ENCODE measurements at places on chromosomes 5 and 9.

DNA sequence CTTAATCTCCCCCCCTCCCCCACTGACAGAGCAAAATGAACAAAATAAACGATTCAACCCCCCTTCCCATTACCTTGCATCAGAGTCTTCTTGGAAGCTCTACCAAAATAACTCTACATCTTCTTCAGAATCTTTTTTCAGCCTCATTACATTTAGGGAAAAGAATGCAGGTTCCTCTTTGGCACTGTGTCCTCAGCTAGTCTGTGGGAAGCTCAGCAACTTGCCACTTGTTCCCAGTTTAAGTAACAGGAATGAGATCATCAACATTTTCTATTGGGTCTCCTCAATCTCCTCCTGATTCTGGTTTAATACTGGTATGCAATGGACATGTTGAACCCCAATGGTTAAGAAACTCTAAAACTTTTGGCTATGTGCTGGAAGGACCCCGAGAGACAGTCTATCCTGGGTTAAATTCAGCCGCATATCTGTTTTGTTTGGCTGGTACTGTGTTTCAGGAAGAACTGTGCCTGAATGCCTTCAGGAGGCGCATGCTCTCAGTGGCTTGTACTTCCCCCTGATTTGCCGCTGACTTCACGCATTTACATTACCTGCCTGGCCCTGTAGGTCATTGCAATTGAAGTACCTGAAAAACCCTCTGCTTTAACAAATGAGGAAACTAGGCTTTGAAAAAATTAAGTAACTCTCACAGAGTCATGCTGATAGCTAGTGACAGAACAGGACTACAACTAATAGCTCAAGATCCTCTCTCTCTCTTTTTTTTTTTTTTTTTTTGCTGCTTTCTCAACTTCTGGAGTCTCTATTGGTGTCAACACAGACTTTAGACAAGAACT, 78.1 kb upstream of the HMHB1 start:
- no peaks in the 10 kb centered on the region for H3K36me3 ChIP-seq
- no peak overlapping the region for H3K27ac ChIP-seq
- no peaks in the 10 kb centered on the region for H3K4me1 ChIP-seq
- H3K4me3 ChIP-seq: no peak overlapping the region

DNA sequence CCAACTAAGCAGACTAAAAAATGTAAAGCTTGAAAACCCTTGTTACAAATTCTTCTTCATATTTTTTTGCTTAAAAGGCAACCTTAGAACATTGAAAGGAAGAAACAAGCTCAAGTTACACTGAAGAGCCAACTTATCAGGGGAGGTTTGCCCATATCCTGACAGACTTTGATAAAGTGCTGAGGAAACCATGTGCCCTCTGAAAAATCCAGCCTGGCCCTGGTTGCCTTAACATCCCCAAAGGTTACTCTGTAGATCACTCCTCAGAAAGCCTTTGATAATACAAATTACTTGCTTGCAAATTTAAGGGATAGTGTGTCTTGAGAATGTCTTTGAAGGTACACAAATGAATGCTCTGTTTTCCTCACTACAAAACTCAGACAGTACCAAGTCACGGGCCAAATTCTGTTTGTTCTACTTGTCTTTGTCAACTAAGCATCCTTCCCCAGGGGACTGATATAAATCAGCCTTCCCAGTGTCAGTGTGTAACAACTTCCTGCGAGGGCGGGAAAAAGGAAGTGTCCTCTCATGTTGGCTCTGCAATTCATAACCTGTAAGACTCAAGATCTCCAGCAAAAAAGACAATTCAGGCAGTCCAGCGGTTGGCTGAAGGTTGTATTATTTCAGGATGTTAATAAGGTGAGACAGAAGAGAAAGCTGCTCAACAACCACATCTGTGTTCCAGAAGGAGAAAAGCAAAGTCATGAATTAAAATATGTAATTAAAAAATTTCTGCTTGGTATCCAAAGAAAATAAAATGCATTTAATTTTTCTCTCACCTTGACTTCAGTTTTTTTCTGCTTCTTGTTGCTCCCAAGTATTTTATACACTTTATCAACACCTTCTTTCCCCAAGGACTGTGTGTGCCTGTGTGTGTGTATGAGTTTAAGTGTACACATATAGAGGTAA, 199.9 kb downstream of the PIK3R1 start:
- no peaks in the 10 kb centered on the region for H3K4me1 ChIP-seq
- H3K27ac ChIP-seq: no peak overlapping the region
- no peak for DNase-seq
- H3K36me3 ChIP-seq: no peaks in the 10 kb centered on the region
- no peaks in the 10 kb centered on the region for H3K27me3 ChIP-seq

DNA sequence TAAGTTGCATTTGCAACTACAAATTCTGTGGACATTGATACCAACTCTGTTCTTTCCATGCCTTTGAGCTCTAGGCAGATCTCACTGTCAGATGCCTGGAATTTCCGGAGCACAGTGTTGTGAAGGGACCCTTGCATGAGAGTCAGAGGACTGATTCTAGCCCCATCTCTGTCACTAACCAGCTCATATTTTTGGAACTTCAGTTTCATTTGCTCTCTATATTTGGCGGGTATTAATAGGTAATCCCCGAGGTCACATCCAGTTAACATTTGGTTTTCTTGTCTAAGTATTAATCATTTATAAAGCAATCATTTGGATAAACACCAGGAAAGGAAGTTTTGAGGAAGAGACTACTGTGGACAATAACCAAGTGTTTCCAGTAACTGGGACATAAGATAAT, 115.7 kb downstream of the MAN2A1 start:
- peaks cover 7% of the 10 kb centered on the region for H3K36me3 ChIP-seq
- no peak for DNase-seq
- no peaks in the 10 kb centered on the region for H3K4me1 ChIP-seq
- no peak overlapping the region for H3K27ac ChIP-seq
- no peaks in the 10 kb centered on the region for H3K27me3 ChIP-seq
- H3K4me3 ChIP-seq: no peak overlapping the region

DNA sequence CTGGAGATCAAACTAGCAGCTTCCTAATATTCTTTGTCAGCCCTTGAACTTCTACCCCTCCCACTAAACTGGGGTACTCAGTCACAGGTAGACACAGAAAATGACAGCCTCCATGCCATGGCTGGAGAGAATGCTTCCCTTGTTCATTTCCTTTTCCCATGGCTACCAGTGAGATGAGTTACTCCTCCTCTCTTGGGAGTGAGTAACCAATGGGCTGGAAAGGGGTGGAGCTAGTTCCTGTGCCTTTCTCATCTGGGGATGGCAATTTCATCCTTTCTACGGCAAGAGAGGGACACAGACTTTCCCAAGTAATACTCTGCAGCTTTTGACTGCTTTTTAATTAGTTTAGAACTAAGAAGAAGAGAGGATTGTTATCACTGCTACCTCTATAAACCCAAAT, 1045.6 kb upstream of the WWC1 start:
- no peak overlapping the region for H3K27ac ChIP-seq
- H3K27me3 ChIP-seq: no peaks in the 10 kb centered on the region
- no peaks in the 10 kb centered on the region for H3K4me1 ChIP-seq
- H3K4me3 ChIP-seq: no peak overlapping the region

DNA sequence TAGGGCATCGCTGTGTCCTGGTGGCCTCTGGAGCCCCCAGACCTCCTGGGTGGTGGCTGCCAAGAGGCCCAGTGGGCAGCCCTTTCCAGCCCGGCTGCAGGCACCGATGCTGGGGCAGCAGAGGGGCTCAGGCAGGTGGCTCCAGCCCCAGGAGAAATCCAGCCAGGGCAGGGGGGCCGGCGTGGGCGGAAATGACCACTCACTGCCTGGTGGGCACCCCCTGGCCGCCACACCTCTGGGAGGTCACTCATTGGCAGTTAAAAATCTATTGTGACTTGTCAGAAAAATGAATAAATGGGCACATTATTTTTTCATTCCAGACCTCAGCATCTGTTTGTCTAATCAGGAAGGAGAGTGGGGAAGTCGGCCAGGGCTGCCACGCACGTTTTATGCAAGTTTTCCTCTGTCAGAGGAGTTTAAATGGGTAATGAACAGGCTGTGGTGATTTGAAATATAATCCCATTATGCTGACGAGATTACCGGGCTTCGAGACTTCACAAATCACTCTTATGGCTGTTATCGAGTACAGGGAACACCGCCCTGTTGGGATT, 171.9 kb downstream of the GAPVD1 start:
- H3K4me1 ChIP-seq: no peaks in the 10 kb centered on the region
- H3K27me3 ChIP-seq: no peaks in the 10 kb centered on the region
- no peak overlapping the region for H3K27ac ChIP-seq
- DNase-seq: no peak
- no peaks in the 10 kb centered on the region for H3K36me3 ChIP-seq

DNA sequence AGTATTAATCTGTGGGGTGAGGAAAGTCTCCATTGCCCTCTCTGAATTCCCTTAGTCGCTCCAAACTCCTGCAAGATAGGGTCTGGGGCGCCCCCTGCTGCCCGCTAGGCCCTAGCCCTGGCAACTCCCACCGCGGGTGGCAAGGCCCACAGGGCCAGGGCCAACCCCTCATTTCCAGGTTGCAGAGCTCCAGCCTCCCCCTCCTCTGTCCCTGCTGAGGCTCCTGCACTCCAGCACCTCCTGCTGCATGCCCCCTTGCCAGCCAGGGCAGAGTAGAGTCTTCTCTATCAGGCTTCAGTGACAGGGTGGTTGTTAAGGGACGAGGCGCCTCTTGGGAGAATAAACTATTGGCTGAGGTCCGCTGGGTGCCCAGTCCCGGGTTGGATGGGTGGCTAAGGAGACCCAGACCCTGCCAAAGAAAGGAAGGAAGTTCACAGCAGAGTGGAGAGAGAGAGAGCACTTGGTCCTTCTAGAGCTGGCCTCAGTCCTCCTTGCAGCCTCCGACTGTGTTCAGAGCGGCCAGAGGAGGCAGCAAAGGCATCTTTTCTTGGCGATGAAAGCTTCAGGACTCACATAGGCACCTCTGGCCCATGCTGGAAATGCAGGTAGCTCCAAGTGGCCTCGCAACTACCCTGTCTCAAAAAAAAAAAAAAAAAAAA, 45.6 kb downstream of the SAR1B start:
- H3K4me1 ChIP-seq: peaks cover 5% of the 10 kb centered on the region
- H3K27ac ChIP-seq: no peak overlapping the region
- no peak overlapping the region for H3K4me3 ChIP-seq
- H3K27me3 ChIP-seq: no peaks in the 10 kb centered on the region
- DNase-seq: peak; percentile 56

GRCh38 chr5:150782850-150783249, 4.3 kb downstream of the SMIM3 start:
- H3K4me1 ChIP-seq: peaks cover 28% of the 10 kb centered on the region
- H3K27me3 ChIP-seq: no peaks in the 10 kb centered on the region
- peak overlapping the region; percentile 62 for H3K27ac ChIP-seq
- no peak for DNase-seq
- H3K4me3 ChIP-seq: no peak overlapping the region
- H3K36me3 ChIP-seq: no peaks in the 10 kb centered on the region

- H3K4me1 ChIP-seq: peaks cover 11% of the 10 kb centered on the region
- H3K27ac ChIP-seq: no peak overlapping the region
- no peaks in the 10 kb centered on the region for H3K27me3 ChIP-seq
- no peak for DNase-seq
- H3K36me3 ChIP-seq: peaks cover 7% of the 10 kb centered on the region
These were observed 4.1 kb upstream of the SPOUT1 start for GRCh38 chr9:128833696-128834095.

DNA sequence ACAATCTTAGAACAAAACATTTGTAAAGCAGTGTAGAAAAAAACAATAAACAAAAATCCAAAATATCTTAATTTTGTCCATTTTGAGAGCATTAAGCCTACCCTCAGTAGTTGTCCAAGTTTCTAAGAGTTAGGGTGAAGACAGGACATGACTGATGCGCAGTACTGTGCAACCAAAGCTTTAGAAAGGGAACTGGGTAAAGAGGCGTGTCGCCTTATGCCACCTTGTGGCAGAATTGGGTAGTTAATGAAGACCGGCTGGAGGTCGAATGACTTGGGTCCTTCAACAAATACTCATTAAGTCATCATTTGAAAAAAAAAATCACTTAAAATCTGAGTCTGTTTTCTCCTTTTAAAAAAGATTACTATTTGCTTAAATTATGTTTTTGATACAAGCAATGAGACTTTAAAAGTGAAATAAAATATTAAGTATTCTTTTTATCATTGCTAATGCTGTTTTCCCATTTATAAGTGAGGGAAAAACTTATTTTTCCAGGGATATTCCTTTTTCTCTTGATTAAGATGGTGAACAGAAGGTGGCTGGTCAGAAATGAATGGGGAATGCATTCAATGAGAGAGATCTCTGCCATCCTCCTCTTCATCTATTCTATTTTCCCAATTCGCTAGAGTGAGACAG, 3.5 kb upstream of the RNF20 start:
- H3K4me1 ChIP-seq: peaks cover 4% of the 10 kb centered on the region
- no peaks in the 10 kb centered on the region for H3K36me3 ChIP-seq
- H3K4me3 ChIP-seq: no peak overlapping the region
- peaks cover 1% of the 10 kb centered on the region for H3K27me3 ChIP-seq
- peak; percentile 35 for DNase-seq
- no peak overlapping the region for H3K27ac ChIP-seq

Data from effector memory CD4-positive, alpha-beta T cell (primary cell).